Activated CD8-positive, alpha-beta memory T cell treated with anti-CD3 and anti-CD28 coated beads for 1 hour (primary cell): ENCODE measurements at places on chromosomes 3 and 15.

- DNase-seq: no peak
Observed at GRCh38 chr15:54109014-54109413, 130.8 kb downstream of the UNC13C start.

DNA sequence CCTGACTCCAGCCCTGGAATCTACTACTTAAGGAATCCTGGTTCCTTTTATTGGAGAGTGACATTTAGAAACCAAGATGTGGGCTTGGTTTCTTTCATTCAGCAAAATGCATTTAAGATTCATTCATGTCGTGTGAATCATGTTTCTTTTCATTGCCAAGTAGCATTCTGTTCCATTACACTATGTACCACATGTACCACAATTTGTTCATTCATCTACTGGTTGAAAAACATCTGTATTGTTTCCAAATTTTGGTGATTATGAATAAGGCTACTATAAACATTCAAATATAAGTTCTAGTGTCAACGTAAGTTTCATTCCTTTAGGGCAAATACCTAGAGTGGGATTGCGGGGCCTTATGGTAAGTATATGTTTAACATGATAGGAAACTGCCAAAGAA is 264.2 kb downstream of the VPS13C start:
- DNase-seq: no peak

- DNase-seq: no peak
Observed at GRCh38 chr3:34567266-34567665, 768.8 kb downstream of the PDCD6IP start.

DNA sequence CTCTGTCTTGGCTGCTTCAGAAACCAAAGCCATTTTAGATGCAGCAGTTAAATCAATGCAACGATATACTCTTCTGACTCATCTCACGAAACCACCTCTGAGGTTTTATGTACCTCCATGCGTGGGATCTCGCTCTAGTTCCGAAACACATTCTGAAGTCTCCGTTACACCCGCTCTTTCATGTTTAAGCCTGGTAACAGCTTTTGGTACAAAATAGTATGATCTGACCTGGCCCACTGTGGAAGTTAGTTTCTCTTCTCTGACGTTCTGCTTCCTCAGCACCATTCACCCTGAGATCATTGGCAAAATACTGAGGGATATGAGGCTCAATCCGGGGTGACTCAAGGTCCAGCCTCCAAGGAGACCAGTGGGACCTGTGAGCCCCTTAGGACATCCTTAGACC is 121.9 kb downstream of the TMEM266 start:
- no peak for DNase-seq

- DNase-seq: no peak
Observed at GRCh38 chr15:70050970-70051369, 46.7 kb downstream of the TLE3 start.
